Activated CD4-positive, alpha-beta T cell treated with anti-CD3 and anti-CD28 coated beads, Interleukin-2, amount 10 ng/mL, durations not matched to agents 7 days and 5 days (primary cell): ENCODE measurements at places on chromosomes 4 and X. TPM values are rescaled to one million over a fixed set of nuclear protein-coding genes. Genes with fewer than 3 reads are reported as not detected.

Gene CCKAR
- not detected for total RNA-seq

DNA sequence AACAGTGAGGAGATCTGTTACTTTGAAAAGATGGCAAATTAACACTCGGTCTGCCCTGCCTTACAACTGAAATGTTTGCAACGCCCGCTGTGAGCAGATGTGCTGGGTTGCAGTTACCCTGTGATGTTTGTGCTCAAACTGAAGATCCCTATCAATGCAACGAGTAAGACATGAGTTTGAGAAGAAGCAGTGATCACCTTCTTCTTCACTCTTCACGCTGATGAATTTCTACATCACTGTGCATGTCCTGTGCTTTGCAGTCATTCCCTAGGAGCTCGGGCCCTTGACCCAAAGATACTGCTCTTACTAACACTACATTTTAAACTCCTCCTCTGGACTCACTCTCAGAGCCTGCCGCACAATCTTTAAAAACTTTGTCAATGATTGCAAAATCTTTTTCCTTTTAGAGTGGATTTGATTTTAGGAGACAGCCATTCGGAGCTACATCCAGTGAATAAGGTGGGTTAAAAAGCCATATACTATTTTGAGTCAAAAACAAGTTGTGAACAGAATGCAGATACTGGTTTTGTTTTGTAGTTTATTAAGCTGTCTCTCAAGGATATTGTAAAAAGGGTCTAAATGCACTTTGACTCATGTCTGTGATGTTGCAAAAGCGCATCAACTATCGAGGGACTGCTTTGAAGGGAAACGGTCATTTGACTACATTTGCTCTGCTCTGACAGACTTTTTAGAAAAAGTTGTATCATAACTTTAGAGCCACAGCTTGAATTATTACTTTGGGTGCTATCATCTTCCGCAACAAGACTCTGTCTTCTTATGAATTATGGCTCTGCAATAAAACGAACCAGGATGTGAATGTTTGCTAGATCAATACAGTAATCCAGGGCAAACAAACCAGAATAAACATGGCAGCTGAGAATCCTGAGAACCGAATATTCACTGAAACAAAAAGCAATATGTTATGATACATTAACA is 5.7 kb upstream of the RHOH start:
- DNase-seq: peak; percentile 50

GRCh38 chr4:42750091-42750490 is 93.2 kb upstream of the ATP8A1 start:
- DNase-seq: peak; percentile 17

DNA sequence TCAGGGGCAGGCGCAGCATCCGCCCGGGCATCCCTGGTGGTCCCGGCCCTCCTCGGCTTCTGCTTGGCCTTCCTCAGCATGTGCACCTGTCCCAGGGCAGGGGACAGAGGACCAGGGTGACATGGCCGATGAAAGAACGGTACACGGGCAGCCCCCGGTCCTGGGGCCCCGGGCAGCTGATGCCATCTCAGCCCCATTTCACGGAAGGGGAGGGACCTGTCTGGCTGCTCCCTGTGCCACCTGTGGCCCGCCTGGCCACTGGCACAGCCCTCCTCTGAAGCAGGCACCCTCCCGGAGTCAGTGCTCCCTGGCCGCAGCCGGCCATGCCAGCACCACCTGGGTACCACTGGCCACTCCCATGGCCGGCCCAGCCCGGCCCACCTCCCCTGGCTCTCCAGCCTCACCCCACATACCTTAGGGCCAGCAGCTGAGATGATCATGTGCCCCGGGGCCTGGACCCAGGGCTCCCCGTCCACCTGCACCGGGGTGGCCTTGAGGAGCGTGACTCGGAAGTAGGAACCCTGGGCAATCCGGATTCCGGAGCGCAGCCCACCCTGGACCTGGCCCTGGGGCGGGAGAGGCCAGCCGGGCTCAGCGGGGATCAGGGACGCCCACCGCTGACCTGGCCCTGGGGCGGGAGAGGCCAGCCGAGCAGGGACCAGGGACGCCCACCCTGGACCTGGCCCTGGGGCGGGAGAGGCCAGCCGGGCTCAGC is 12.6 kb downstream of the DGKQ start:
- no peak for DNase-seq

GRCh38 chrX:123779908-123780396 is 47.1 kb upstream of the THOC2 start:
- DNase-seq: no peak

DNA sequence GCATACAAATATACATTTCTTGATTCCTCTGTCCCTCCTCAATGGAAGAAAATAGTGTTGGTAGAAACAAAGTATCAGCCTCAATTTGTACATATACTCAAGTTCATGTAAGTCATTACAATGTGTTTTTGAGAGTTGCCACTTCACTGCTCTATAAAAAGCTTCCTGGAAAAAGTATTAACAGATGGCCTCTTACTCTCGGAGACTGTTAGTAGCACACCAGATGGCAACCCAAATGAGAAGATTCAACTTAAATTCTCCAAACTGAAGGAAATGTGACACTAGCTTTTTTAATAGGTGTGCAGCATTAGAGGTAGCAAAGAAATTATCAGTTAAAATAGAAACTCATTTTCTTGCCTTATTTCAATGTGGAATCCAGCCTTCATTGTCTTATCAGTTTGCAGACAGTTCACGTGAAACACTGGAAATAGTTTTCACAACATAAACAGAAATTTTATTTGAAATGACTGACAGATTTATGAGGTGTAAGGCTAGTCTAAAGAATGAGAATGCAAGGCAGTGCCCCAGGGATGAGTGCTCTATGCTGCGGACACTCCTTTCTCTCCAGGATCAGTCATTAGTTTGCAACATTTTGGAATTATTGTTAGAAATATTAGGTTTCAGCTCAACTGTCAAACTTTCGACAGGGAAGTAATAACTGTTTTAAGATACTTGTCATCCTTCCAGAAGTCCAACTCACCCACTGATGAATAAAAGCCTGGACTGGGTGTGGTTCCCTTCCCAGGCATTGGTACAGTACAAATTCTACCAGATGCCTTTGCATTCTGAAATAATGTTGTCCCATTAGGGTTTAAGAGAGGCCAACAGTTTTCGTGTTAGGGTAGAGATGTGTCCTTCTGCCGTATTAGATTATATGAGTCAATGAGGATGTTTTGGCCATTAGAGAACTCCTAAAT is 50.9 kb downstream of the IDS start:
- no peak for DNase-seq

DNA sequence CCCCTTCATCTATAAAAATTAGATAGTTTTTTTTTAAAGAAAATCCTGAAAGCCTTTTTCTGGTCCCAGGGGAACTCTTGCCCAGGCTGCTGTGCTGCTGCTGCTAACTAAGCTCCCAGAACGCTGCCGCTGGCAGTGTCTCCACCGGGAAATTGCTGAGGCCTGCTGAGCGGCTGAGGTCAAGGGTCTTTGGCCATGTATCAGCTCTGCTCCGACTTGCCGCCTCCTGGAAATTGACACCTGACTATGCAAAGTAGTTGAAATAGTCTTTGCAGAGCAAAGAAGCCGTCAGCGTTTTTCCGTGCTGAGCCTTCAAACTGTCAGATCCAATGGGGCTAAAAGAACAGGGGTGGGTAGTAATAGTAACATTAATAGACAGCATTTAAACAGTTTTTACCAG is 839 bp downstream of the QDPR start:
- no peak for DNase-seq

Gene POU3F4
- total RNA-seq: not detected

Gene RNF150
- 0.02 TPM for total RNA-seq

- no peak for DNase-seq
Observed at GRCh38 chr4:174564529-174564928, 42.2 kb upstream of the HPGD start.

- no peak for DNase-seq
Observed at GRCh38 chr4:7358100-7358735, 76.5 kb downstream of the PSAPL1 start.

- no peak for DNase-seq
Observed at GRCh38 chr4:30948653-30949052, 228.5 kb downstream of the PCDH7 start.

Gene HTRA3
- total RNA-seq: not detected

Gene FAM200B
- 24.3 TPM for total RNA-seq

GRCh38 chr4:112604589-112604988 is 32.1 kb downstream of the ZGRF1 start:
- DNase-seq: peak; percentile 54
